ENCODE measurements at places on chromosomes 11 and 22.

DNA sequence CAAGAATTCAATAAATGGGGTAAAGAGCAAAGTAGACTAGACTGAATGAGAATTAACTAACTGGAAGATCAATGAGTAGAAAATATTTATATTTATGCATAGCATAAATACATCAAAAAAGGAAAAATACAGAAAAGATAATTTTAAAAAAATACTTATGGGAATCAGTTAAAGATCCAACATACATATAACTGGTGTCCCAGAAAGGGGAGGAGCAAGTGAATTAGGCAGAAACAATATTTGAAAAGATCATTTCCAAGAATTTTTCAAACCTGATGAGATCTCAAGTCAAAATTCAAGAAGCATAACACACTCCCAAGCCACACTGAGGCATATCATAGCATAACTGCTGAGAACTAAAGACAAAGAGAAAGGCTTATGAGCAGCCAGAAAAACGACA, 62.7 kb upstream of the SHISAL1 start:
- DNase-seq: no peak

- DNase-seq: no peak
Observed at GRCh38 chr22:46739094-46739870, 1.2 kb upstream of the CERK start.

DNA sequence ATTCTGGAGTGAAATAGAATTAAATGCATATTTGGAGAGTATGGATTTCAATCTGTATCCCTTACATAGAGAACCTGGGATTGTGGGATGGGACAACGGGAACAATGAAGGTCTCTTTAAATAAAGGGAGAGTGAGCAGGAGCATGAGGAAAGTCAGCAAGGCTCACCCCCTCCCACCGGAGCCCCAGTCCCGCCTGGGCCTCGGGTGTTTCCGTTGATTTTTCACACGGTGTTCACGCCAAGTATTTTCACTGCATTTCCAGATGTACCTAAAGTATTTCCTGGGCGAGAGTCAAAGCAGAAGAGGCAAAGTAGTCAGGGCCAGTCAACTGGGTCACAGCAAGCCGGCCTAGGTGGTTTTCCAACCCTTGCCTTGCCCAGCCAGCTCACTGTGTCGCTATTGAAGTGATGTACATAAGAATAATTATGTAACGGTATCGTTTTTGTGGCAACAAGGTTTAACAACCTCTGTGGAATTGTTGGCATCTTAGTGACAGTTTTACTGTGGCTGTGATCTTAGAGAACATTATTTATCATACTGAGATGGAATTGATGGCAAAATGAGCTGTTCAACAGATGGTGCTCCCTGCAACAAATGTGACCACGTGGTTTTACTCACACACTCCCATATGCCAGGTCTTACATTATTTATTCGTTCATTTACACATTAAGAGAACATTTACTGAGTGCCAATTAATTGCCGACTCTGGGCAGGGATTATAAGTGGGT, 177.3 kb downstream of the ADAMTS15 start:
- DNase-seq: no peak

GRCh38 chr11:59611570-59612565, 3.7 kb downstream of the OSBP start:
- DNase-seq: no peak

DNA sequence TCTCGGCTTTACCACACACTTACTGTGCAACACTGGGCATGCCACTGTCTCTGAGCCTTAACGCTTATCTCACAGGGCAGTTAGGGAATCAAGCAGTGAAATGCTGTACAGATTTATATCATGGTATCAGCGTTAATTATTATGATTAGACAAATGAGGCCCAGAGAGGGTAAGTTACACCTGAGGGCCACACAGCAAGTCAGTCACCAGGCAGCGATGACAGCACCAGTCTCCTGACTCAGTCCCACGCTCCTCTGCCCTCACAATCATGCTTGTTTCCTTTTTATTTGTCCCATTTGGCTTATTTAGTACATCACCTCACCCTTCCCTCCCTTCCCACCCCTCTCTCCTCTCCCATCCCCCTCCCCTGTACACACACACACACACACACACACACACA, 12.2 kb downstream of the CHRDL2 start:
- no peak for DNase-seq

GRCh38 chr22:40436505-40437431, 66.4 kb downstream of the SGSM3 start:
- peak; percentile 79 for DNase-seq

DNA sequence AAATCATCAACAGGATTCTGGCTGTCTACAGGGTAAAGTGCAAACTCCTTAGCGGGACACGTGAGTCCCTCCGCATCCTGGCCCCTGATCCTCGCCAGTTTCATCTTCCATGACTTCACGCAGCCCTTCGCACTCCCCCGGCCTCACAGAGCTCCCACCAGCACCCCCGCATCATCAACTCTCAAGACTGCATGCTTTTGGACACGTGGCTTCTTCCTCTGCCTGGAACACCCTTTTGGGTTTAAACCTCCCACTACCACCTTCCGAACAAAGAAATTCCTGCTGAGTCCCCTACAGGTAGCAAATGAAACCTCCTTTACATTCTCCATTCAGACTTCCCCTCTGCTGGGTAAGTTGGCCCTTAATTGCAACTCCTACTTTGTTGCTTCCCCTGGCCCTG, 12.6 kb upstream of the EIF3M start:
- no peak for DNase-seq

DNA sequence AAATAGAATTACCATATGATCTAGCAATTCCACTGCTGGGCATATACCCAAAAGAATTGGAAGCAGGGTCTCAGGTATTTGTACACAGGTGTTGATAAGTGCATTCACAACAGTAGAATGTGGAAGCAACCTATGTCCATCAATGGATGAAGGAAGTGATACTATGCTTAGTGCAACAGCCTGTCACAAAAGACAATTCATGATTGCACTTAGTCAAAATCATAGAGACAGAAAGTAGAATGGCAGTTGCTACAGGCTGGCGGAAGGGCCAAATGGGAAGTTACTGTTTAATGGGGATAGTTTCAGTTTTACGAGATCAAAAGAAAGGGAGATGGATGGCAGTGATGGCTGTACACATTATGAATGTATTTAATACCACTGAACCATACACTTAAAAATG, 42.0 kb downstream of the SGSM3 start:
- DNase-seq: peak; percentile 55

GRCh38 chr11:13963949-13964770, 1.6 kb downstream of the SPON1 start:
- DNase-seq: no peak
